Heart left ventricle (tissue), 16 donors: ENCODE measurements at places on chromosomes 7 and 10.

- DNase-seq = no peak
Observed at GRCh38 chr10:95363303-95363912, 72.6 kb upstream of the PDLIM1 start.

DNA sequence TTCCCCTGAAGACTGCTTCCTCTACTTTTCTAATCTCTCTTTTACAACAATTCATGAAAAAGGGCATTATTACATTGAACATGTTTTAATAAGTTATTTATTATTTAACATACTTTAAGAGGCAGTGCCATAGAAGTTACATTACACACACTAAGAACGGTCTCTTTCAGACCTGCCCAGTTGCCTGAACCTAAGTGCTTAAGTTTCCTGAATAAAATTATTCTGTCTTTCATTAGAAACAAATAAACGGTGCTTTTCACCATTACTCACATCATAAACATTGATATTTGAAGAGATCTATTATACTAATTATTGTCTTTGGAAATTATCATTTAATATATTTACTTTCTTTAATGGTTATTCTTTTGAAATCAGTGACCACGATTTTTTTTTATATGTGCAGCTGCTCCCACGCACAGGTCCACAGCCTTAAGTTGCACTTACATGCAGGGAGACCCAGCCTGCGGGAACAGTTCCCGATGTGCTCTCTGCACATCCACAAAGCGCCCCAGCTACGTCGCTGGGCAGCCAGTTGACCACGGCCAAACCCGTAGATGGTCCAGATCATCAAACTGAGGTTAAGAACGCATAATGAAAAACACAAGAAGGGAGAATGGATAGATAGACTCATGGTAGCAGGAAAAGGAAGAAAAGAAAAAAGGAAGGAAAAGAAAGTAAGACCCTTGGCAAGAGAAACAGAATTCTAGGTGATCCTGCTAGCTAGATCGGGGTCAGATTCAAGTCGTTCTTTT is 437.0 kb upstream of the MGMT start:
- no peak for DNase-seq

DNA sequence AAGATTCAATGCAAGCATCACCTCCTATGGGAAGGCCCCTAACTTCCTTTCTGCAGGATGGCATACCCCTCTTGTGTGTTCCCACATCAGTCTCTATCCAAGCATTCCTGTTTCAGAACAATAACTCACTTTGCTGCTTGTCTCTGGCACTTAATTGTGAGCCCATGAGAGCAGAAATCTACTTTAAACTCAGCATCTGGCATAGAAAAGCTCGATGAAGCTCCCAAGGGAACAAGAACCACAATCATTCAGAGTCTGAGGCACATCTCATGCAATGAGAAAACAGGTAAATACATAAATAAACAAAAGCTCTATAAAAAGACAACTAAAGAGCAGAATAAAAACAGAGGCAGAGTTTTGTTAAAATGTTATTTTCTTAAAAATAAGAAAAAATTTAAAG is 66.2 kb downstream of the VPS41 start:
- no peak for DNase-seq

DNA sequence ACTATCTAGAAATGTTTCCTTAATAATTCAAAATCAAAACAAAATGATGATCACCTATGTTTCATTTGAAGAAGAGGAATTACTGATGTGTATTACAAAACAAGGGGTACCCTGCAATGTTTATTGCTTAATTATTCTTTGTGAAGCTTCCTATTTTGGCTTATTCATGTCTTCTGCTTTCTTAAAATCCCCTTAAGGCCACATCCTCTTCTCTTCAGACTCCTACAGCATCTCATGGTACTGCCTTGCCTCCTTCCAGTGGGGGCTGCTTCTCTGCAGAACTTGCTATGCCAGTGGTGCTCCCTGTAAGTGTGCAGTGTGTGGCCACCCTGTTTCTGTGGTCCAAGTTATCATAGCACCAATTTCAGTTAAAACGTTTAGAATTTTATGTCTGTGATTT is 35.0 kb downstream of the CCDC146 start:
- no peak for DNase-seq

DNA sequence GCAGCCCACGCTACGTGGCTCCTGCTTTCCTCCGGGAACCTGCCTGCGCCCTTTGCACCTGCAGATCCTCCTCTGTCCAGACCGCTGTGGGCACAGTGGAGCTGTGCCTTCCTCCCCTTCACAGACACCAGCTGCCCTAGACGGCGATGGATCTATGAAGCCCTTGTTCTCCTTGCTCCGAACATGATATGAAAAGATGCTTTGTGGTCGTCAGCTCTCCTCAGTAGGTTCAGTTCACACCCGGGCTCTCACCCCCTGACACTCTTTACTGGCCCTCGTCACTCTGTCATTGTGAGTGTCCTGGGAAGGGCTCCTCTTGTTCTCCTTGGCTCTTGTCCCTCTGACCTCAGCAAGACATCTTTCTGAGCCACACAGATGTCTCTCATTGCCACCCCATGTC is 4.2 kb downstream of the ZNF488 start:
- DNase-seq = no peak

GRCh38 chr7:133320891-133321290 is 68.0 kb downstream of the EXOC4 start:
- DNase-seq = no peak

- no peak for DNase-seq
Observed at GRCh38 chr10:64699244-64699643, 1178.0 kb downstream of the REEP3 start.

DNA sequence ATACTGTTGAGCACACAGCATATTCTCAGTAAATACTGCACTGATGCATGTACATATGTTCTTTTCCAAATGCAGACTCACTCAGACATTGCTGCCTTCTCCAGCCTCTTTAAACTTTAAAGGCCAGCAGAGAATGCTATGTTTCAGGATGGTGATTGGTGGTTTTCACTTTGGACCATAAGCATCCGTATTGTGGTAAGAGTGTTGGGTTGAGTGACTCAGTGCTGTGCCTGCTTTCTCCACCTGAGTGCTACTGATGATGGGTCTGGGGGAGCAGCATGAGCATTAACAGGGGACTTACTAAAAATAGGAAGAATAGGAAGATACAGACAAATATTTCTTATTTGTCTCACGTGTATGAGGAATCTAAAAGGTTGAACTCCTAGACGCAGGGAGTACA is 56.3 kb upstream of the ZNF92 start:
- DNase-seq = no peak

GRCh38 chr10:103067484-103067883 is 125.6 kb downstream of the NT5C2 start:
- no peak for DNase-seq

GRCh38 chr7:42457663-42458062 is 220.7 kb upstream of the GLI3 start:
- DNase-seq = no peak

GRCh38 chr10:26503911-26504310 is 65.8 kb downstream of the APBB1IP start:
- DNase-seq = no peak

DNA sequence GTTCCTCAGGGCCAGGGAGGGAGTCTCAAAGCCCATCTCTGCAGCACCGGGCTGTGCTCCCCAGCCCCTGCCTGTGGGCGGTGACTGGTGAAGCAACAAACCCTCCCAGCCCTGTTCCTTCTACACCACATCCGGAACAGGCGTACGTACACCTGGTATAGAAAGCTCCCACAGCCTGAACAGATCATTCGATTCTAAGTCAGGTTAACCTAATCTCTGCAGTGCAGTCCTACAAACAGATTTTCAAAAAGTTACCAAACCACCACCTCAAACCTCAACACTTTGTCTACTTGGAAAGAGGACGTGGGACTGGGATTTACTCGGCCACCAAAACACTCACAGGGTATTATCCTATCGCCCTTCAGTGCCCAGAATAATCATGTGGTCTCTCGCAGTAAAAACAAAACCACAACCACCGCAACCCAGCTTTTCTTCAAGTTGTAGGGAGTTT is 238.4 kb downstream of the DIP2C start:
- DNase-seq = no peak

- DNase-seq = no peak
Observed at GRCh38 chr7:46279290-46279689, 358.2 kb upstream of the IGFBP3 start.

DNA sequence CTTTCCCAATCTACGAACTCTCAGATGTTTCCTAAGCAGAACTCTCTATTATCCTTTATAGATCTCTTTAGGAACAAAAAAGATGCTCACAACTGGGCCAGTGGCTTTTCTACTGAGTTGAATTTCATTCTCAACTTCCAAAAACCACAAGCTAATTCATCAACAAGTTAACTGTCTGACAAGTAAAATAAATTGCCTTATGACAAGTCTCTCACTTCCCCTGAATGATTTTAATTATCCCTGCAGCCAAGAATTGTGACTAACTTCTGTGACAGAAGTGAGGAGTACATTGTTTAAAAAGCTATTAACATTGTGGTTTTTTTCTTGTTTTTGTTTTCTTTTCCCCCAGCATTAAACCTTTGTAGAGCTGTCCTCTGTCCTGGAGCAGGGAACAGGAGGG is 343.1 kb downstream of the HPSE2 start:
- DNase-seq = no peak

GRCh38 chr7:31716355-31716754 is 29.3 kb downstream of the PPP1R17 start:
- DNase-seq = no peak

DNA sequence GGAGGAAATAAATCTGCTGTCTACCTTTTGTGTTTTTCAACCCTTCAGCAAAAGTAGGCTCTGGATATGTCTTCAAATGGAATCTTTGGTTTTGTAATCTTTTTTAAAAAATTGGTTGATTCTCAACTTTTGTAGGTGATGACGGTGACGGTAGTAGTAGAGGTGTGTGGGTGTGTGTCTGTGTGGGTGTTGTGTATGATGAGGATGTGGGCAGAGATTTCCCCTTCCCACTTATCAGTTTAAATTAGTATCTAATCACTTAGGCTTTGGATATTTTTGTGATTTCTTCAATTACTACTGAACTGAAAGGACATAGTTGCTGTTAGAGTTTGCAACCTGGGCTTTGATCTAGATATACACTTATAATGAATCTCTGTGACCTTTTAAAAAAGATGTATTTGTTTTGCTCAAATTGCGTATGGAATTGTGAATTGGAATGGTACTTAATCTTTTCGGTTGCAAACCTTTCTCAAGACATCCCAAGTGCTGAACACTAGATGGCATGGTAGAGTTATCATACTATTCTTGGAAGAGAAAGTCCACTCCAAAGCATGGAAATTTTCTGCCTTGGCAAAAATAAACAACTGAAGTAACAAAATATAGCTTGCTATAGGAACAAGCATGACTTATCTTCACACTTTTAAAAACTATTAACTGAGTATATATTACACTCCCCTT is 51.9 kb upstream of the A1CF start:
- DNase-seq = no peak

DNA sequence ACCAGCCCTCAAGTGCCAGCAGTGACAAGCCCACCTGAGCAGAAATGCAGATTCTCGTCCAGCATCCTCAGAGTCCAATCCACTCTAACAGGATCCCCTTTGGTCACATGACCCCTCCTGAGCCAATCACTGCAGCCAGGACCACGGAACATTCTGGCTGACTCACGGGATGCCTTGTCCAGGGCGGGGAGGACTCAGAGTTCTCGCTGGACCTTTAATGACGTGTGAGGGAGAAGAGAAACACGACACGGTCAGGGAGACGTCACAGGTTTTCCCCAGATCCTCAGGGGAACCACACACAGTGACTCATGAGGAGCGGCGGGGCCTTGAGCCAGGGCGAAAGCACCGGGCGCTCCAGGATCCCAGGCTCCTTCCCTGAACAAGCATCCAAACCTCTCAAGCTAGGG is 155.7 kb downstream of the PTPRN2 start:
- peak; percentile 46 for DNase-seq

- DNase-seq = no peak
Observed at GRCh38 chr10:86652361-86653202, 1.8 kb upstream of the OPN4 start.

DNA sequence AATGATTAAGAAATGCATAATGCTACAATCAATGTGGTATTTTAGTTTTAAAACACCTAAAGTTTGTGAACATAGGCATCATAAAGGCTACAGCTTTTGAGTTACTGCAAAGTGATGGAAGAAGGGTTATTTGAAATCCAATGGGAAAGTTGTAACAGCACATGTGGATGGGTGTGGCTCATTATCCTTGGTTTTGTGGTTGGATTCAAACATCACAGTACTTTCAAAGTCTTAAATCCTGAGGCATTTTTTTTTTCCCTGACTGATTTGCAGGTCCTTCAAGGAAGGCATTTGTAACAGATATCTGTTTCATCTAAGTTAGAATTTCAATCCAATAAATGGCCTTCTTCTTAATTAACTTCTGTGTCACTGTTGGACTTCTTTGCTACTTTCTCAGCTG is 9.8 kb upstream of the SHTN1 start:
- no peak for DNase-seq

- no peak for DNase-seq
Observed at GRCh38 chr10:126102636-126103035, 206.3 kb downstream of the FANK1 start.

GRCh38 chr10:86962136-86962980 is 4.0 kb downstream of the SNCG start:
- peak; percentile 9 for DNase-seq

GRCh38 chr7:117771756-117772155 is 101.5 kb downstream of the CTTNBP2 start:
- no peak for DNase-seq

DNA sequence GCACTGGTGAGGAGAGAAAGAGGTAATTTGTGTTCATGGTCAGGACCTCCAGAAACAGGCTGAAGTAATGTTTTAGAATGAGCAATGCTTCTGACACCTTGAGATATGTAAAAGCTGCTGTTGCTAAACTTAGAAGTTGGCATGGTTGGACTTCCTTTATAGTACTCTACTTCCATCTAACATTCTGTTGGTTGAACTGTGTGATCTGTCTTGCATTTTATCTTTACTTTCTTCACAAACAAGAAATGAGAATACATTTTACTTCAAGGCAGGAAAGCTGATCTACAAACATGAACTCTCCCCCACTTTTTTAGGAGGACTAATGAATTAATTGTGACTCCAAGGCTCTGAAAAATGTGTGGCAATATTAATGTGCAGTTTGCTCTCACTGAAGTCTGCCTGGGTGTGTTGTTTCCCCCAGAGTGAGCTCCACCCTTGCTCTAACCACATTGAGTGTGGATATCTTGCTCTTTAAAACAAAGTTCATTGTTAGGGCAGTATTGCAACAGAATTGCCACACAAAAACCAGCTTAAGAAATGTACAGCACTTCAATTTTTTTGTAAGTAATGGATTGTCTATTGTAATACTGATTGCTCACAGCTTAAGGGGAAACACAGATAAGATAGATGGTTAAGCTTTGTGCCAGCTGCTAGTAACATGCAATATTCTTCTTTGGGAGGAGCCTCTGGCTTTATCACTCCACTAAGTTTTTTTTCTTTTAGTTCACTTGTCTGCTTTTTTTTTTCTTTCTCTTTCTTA is 69.0 kb downstream of the ADD3 start:
- DNase-seq = peak; percentile 57
